Suppressor macrophage (primary cell): ENCODE measurements at places on chromosomes 6 and 20.
A peak's percentile ranks its signal among the peaks of the same experiment; 100 is the strongest.

DNA sequence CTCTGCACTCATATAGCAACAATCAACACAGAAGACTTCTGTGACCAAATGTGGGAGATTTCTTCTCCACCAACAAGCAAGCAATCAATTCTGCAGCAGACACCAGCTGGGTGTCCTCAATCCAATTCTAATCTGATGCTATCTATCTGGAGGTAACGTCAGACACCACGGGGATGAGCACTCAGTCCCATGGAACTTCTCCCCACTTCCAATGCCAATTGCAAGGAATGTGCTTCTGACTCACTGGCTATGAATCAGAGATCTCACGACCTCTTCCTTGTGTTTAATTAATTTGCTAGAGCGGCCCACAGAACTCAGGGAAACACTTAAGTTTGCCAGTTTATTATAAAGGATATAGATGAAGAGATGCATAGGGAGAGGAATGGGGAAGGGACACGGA is 103.5 kb upstream of the SIRPG start:
- no peak for DNase-seq

GRCh38 chr20:61682114-61682995 is 383.3 kb downstream of the TAF4 start:
- no peak for DNase-seq

DNA sequence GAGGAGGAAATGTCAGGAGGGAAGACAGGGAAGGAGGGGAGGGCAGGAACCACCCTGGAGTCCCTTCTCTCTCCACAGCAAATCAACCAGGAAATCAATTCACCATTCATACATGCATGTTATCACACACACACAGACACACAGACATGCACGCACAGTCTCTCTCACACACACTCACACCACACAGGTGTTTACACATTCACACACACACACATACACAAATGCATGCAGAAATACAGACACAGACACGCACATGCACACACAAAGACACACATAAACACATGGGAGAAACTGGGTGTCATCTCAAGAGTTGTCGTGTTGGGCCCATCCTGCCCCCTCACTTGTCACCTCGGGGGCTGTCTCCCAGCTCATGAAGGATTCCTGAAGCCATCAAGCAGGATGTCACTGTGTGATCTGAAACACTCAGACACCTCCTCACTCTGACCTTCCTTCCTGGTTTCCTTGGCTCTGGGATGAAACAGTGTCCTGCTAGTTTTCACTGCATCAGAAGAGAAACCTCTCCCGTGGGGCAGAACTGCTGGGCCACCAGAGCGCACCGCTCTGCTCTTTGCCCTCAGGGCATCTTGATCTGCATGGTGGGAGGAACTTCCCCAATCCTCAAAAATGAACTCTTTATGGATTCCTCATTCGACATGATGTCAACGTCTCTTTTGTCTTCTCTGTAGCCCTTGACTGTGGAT is 9.2 kb downstream of the RAET1G start:
- DNase-seq: no peak

DNA sequence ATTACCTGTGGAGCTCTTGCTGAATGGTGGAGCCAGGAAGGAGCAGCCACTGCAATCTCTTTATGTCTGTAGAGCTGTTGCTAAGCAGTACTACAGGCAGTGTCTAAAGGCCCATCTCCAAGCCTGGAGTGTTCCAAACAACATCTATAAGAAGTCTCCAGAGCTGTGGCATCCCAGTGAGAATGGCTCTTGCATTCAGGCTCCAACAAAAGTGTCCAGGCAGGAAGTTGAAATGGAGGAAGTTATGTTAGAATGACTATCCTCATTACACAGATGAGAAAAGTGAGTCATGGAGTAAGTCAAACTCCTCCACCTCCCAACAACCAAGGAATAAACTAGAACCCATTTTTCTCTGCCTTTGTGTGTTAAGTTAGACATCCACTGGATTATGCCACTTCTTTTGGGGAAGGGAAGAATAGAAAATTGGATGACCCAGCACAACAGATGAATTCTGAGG is 288.5 kb upstream of the STXBP5 start:
- peak; percentile 81 for DNase-seq

DNA sequence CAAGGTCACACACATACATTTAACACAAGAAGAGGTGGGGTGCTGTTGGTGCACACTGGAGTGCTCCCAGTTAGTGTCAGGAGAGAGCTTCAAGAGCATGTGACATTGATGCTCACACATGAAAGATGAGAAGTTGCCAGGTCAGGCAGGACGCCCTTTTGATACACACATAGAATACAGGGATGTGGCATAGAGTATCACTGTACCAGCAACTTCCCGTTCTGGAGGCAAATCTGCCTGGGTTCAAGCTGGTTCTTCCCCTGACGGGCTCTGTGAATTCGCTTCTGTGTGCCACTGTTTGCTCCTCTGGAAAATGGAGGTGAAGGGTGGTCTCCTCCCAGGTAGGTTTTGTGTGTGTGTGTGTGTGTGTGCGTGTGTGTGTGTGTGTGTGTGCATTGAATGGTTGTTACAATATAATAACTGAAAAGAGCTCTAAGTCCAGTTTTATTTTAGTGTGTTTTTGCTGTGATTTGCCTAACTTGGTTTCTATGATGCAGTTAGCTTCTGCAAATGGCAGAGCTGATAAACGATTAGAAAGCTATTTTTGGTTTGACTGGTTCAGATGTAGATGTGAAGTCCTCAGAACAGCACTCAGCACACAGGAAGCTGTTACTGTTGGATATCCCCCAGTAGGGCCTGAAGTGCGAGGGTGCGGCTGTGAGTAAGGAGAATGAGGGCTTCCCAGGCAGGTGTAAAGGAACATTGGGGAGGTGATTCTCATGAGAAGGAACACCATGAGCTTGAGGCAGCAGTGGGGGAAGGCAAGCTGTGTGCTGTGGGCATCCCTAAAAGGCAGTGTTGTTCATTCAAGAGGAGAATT is 53.4 kb downstream of the HIVEP1 start:
- DNase-seq: no peak

DNA sequence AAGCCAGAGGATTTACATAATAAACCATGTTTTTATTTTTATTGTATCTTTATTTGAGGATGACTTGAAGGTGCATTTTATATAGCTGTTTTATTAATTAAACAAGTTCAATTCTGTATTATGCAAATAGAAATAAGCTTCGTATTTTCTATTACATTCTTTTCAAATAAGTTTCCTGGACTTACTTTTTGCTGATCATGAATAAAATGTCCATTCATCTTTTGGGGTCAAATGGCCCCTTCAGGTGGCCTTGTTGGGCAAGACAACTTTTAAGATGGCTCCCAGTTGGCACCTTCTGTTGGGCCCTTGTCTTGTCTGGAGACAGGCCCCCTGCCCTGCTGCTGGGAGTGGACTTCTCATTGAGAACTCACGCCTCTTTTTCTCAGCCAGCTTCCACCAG is 654.6 kb upstream of the NOX3 start:
- no peak for DNase-seq

DNA sequence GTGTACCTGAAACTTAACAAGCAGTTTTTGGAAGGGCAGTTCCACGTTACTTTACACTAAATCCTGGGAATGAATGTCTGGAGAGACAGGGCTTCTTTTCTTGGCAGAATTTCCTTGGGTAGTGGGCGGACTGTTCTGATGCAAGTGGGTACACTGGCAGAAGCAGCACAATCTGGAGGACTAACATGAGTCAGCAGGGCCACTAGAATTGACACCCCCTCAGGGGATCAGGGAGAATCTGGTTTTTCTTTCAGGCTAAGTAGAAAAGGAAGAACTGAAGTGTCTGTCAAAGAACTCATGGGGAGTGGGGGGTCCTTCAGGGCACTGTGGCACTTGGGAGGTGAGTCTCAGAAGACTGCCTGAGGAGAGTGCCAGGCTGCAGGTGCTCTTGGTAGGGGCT is 34.6 kb downstream of the PANK2 start:
- peak; percentile 85 for DNase-seq

DNA sequence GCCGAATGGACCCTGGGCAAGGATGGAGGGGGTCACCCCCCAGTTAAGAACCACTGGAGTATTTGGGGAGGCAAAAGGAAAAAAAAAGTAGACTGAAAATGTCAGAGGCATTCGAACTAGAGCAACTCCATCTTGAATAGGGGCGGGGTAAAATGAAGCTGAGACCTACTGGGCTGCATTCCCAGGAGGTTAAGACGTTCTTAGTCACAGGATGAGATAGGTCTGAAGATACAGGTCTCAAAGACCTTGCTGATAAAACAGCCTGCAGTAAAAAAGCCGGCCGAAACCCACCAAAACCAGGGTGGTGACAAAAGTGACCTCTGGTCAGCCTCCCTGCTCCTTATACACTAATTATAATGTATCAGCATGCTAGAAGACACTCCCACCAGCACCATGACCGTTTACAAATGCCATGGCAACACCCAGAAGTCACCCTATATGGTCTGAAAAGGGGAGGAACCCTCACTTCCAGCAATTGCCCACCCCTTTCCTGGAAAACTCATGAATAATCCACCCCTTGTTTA is 70.4 kb upstream of the KCNG1 start:
- no peak for DNase-seq

GRCh38 chr6:57267586-57268293 is 45.6 kb upstream of the RAB23 start:
- peak; percentile 51 for DNase-seq

DNA sequence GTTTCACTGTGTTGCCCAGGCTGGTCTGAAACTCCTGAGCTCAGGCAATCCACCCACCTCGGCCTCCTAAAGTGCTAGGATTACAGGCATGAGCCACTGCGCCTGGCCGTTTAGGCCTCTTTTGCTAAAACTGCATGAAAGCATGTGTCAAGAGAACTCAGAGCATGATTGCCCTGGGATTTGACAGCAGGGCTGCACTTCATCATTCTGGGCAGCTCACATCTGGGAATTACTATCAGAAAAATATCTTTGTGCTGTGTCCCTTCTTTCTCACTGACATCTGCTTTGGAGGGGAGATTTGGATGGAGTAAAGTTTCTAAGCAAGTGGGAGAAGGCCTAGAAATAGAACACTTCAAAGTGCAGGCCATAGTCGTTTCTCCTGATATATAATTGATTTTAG is 59.6 kb upstream of the EIF2S2 start:
- DNase-seq: no peak

DNA sequence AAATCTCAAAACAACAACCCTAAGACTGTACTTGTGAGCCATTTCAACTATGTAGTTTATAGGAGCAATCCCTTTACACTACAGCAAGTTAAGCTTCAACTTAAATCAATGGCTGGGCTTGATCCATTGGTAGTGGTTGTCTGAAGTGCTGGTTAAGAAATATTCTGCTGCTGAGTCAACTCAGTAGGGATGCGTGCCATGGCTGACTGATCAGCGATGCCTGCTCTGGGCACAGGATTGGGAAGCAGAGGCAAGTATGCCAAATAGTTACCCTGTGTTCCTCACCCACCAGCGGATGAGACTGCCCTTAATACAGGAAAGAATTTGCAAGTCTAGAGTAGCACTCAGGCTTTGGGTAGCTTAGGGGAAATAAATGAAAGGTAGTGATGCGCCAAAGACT is 41.5 kb downstream of the GCM1 start:
- DNase-seq: no peak
